Myocyte (in vitro differentiated cells): ENCODE measurements at places on chromosomes 3 and 15. TPM values are rescaled to one million over a fixed set of nuclear protein-coding genes. Genes with fewer than 3 reads are reported as not detected.

DNA sequence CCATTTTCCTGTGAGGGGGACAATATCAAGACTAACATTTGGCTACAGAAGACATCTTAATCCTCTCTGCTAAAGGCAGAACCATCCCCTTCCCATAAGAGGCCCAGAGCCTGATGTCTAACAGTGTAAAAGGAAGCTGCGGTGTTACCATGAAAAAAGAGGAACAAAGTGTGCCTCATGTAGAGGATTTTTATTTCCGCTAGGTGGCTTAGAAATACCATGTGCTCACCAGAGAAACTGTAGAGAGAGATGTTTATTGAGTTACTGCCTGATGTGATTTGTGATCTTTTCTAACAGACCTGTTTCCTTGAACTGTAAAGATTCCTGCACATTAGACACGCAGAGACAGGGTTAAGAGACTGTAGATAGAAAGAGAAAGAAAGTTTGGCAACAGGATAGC is 22.0 kb downstream of the OR5H15 start:
- peak; percentile 6 for DNase-seq

DNA sequence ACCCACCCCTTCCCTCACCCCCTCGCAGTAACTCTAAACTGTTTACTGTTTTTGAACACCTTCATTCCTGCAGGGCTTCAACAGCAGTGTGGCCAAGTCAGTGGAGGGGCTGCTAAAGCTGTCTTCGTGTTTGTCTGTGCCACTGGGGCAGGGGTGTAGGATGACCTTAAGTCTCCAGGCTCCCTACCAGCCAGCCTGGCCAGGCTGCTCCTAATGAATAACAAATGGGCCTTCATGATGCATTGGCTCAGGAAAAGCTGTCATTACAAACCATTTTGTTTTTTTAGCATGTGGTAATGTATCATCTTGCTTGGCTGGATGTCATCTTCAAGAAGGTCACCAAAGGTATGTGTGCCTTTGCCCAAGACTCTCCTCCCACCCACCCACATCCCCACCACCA is 372.2 kb upstream of the WNT5A start:
- no peak for DNase-seq

- DNase-seq, result peak; percentile 71
These were observed 35.2 kb upstream of the GREM1 start for GRCh38 chr15:32682569-32682968.

DNAJC17 gene
- 17.9 and 51.4 TPM in 2 replicates for total RNA-seq

DNA sequence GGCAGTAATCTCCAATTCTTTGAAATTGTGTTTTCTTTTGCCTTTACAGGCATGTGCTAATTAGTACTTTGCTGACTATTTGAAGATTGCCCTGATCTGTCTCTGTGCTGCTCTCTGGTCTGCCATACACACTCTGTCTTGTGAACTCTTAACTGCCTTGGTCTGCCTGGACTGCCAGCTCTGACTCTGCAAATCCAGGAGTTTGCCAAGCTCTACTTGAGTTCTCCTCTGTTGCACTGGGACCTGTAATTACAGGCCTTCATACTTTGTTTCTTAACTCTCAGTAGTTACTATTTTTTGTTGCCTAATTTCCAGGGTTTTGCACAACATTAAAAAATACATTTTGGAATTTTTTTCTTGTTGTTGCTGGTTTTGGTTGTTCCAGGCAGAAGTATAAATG is 155.0 kb downstream of the RSRC1 start:
- DNase-seq, result no peak

DNA sequence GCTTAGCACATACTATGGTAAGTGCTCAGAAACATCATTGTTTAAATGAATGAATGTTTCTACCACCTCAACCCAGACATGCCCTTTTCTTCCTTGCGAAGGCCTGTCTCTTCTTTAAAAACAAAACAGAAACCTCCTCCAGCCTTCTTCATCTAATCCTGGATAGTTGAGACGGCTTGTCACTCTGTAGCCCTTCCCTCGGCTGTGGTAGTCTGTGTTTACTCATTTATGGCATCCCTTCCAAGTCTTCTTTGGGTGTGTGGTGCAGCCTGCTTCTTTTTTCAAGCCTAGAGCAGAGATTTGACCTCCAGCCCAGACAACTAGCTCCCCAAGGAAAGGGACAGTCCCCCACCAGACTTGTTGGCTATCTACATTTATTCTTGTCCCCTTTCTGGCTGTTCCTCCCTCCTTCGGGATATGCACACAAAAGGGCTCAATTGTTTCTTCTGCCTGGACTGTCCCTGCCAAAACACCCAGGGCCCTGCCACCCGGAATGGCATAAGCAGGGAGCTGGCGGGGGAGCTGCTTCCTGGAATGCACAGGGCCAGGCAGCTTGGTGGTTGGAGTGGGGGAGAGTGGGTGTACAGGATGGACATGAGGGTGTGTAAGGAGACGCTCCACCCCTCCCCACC is 67.8 kb downstream of the ITGA11 start:
- no peak for DNase-seq

KLHL40 gene
- 55.6 and 67.1 TPM in 2 replicates for total RNA-seq
